ENCODE measurements at places on chromosomes 16 and 17. TPM values are rescaled to one million over a fixed set of nuclear protein-coding genes. Genes with fewer than 3 reads are reported as not detected.

The PLXDC1 gene
- 11.8 TPM for total RNA-seq

The HSPB9 gene
- total RNA-seq = not detected

The SLFN11 gene
- 70.8 TPM for total RNA-seq

The ICAM2 gene
- total RNA-seq = 1.2 TPM
